Anterior cingulate cortex (tissue), 58 donors: ENCODE measurements at places on chromosomes 11 and 22.

DNA sequence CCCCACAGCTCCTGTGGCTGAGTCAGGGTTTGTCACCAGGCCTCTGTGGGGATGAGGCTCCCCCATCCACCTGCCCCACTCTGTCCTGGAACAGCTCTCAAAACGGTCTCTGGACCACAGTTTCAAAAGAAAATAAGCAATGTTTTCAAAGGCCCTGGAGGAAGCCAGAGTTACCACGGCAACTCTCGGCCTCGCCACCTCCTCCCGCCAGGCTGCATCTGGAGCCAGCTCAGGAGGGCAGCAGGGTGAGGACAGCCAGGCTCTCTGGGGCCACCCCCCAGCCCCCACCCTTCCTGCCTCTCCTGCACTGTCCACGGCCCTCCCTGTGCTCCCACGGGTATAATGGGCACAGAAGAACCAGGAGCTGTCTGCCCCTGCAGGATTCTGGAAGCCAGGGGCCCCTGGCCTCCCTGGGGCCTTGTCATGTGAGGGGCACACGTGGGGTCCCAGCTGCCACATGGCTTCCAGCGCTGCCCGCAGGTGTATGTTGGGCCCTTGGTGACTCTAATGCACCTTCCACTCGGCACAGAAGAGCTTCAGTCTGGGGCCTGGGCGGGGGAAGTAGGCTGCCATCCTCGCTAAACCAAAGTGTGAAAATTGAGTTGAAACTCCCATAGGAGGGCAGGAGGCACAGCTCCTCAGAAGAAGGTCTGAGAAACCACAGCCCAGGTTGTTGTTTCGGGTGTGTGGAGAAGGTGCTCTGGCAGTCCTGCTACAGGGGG lies 10.3 kb downstream of the CD81 start:
- peak; percentile 49 for DNase-seq

DNA sequence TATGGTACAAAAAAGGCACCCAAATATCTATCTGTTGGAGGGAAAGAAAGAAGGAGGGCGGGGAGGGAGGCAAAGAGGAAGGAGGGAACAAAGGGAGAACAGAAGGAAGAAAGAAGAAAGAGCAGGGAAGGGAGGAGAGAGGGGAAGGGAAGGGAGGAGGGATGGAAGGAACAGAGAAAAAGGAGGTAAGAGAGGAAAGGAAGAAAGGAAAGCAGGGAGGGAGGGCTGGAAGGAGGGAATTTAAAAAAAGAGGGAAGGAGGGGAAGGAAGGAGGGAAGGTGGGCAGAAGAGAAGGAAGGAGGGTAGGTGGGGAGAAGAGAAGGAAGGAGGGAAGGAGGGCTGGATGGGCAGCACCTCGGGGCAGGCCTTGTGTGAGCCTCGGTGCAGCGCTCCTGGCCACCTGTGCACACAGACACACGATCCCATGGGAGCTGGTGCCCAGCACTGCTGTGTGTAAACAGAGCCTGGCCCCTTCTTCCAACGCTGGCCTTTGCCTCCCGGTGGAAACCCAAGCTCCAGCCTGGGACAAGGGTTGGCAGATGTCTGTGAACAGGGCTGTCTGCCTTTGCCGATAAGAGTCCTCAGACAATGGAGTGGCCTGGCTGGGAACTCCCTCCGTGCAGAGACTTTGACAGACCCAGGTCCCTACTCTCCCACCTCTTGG lies 23.2 kb downstream of the SMIM38 start:
- no peak for DNase-seq

GRCh38 chr11:113664981-113665710 lies 41.0 kb downstream of the TMPRSS5 start:
- no peak for DNase-seq

DNA sequence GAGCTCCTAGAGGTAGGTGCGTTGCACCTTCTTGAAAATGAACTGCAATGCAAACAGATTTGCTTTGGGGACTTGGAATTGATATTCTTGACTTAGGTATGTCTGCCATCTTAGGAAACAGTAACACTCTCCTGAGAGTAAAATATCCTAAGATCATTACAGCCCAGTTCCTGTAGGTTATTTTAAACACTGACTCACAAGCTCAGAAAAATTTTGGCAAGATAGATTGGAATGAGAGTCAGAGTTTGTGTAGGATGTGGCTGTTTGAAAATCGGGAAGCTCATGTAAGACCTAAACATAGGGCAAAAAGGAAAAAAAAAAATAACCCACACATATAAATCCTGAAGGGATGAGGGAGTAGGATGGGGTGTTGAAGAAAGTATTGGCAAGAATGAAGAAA lies 377.0 kb upstream of the LRRC4C start:
- DNase-seq: no peak

DNA sequence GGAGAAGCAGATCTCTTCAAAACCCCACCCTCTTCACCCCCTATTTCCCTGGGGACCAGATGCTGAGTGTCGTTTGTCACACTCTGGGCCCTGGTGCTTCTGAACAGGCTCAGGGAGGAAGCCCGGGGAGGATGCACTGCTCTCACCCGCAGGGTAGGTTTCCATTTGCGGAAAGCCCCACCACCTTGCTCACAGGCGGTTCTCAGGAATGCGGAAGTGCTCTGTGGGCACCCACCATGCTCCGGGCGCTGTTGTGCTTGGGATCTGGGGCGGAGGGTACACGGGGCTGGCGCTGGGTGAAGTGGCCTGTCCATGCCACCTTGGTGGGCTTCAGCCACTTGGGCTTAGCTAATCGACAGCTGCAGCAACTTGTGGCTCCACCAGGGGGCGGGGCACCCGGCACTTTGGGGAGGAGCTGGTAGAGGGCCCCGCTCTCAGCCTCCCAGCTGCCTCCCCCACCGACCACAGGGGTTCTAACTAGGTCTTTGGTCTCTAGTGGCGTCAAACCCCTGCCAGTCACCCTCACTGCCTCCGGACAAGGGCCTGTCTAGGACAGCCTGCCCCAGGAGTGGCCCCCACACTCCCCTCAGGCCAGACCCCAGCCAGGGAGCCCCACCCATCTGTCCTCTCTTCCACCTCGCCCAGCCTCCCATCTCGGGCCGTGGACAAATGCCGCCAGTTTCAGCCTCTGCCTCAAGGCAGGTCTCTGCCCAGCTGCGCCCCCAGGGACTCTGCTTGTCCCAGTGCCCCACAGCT lies 7.4 kb downstream of the NDUFV1 start:
- DNase-seq: no peak

DNA sequence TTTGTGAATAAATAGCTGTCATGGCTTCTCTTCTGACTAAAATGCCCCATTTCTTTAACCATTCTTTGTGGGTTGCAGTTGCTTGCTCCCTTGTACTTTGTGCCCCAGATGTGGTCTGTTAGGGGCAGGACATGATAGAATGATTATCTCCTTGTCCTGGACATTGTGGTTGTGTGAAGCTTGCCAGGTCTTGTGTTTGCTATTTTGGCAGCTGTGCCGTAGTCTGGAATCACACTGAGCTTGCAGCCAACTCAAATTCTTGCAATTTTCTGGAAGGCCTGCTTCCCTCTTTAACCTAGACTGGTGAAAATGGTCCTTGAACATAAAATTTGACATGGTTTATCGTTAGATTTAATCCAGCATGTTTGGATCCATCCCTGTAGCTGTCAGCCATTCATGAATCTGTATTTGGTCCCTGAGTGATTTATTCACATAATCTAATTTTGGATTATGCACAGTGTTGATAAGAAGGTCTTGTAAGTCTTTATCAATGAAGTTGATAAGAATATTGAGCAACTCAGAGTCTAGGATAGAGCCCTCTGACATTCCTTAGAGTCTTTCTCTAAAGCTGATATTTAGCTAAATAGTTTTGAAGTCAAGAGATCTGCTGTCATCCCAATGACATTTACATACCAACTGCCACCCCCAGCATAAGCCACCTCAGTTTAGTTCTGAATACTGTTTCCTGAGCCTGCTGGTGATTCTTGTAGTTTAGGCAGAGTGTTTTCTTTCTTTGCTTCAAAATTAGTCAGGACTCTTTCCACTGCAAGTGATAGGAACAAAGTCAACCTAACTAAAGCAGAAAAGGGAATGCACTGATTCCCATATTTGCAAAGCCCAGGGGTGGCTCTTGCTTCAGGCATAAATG lies 9.8 kb downstream of the SPON1 start:
- no peak for DNase-seq

GRCh38 chr11:93194673-93195291 lies 3.0 kb downstream of the SLC36A4 start:
- no peak for DNase-seq

DNA sequence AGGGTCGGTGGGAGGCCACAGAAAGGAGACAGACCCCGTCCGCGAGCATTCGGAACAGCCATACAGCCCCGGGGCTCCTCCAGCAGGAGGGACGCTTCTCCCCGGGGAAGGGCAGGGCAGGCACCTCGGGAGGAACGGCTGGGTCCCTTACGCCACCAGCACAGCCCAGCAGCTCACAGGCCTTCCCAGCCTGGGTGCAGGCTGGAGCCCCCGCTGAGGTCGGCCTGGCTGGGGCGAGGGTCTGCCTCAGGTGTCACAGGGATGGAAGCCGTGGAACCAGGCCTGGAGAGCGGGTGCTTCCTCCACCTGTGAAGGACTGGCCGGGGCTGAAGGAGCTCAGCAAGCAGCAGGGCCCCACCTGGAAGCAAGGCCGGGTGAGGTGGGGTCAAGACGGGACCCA lies 732.3 kb downstream of the BRD1 start:
- DNase-seq: no peak

GRCh38 chr11:8204025-8204424 lies 35.2 kb upstream of the RIC3 start:
- no peak for DNase-seq

- no peak for DNase-seq
These were observed 404.0 kb downstream of the GUCY1A2 start for GRCh38 chr11:106614262-106614661.
